ENCODE measurements at places on chromosomes 16 and 17.

DNA sequence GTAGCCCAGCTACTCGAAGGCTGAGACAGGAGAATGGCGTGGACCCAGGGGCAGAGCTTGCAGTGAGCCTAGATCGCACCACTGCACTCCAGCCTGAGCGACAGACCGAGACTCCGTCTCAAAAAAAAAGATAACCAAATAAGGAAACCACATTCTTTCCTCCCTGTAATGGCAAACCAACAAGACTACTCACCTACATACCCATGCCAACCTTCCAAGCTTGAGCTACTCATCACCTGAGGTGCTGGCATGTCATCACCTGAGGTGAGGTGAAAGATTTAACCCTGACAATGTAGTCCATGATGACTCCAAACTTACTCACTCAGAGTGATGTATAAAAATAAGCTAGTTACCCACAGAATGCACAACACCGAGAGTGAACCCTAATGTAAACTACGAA lies 85.2 kb downstream of the SMG6 start:
- DNase-seq, result no peak

DNA sequence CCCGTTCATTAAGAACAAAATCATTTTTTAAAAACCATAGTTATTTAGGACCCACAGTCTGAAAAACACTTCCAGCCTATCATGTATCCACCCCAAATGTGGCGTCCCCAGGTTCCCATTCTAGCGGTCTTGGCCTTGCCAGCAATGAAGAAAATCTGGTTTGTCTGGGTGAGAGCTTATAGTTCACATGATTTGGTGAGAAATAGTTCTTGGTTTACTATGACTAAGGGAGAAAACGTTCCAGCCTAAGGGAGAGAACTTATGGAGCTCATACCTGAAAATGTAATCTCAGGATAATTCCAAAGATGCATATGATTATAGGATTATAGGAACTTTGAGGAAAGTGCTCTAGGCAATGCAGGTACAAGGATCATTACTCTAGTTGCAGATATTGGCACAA lies 4.8 kb downstream of the MARVELD3 start:
- no peak for DNase-seq

DNA sequence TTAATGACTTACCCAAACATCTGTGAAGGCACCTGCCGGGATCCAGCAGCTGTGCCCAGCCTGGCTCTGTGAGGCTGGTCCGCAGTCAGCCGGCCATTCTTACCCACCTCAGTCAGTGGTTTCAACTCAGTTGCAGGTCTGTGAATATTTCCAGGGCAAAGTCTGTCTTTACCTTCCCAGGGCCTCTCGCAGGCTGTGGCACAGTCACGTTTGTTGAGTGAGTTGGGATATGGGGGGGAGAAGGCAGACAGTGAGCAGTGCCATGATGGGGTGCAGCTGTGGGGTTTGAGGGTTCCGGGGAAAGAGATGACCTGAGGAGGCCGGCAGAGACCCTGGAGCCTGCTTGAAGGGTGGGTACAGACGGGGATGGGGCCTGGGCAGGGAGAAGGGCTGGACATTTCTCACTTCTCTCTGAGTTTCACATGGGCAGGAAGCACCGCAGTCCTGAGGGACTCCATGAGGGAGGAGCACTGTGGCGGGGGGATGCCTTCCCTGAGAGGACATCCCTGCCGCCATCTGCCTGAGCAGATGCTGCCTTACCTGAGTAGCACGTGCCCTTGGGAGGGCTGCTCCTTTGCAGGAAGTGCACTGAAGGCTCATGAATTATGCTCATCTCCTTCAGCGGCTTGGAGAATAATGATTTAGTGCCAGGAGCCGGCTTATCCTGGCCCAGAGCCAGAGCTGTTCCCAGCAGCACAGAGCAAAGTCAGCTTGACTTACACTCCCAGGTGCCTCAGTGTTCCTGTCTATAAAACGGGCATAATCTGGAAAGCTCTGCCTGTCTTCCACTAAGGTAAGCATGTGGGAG lies 48.1 kb downstream of the KSR1 start:
- no peak for DNase-seq

DNA sequence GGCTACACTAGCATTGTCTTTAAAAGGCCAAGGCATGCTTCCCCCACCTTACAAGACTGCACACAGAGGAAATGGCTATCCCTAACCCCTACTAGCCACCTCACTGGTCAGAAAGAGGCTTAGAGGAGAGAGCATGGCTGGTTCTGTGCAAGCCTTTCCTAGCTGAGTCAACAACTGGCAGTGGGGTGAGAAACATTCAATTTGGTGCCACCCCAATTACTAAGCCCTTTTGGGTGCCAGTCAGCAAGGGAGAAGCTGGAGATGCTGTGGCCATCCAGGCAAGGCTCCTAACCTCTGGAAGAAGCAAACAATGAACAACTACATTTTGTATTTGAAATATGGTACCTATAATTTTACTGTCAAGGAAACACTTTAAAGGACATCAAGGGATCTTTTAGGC lies 4.7 kb upstream of the KAT7 start:
- no peak for DNase-seq

GRCh38 chr17:42844761-42845555 lies 578 bp downstream of the AOC2 start:
- DNase-seq, result no peak

GRCh38 chr16:50235581-50235980 lies 30.8 kb upstream of the ADCY7 start:
- DNase-seq, result no peak

DNA sequence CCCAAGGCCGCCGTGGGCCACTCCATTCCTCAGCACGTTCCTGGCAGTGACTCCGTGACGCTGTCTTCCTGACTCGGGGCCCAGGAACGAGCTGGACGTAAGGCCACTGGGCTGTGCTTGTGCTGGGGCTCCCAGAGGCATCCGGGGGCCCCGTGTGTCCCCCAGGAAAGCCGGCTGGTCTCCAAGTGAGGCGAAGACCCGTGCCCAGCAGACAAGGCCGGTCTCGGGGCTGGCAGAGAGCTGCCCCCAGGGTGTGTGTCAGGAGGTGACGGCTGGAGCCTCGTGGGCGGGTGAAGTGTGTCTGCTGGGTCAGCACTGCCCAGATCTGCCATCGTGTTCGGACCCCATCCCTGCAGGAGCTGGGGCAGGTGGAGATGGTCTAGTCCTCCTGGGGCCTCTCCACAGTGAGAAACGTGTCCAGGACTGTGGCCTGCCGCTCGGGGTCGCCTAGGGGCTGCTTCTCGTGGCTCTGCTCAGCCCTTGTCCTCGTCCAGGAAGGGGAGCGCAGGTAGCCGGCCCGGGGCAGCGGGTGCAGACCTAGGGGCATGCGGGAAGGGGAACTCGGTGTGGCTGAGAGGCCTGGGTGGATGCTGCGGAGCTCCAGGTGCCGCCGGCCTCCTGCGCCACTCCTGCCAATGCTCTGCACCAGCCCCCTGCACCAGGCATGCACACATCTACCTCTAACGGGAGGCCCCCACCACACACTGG lies 13.1 kb downstream of the DBNDD1 start:
- no peak for DNase-seq

- no peak for DNase-seq
Measured at GRCh38 chr17:59846394-59847165, 46.2 kb downstream of the TUBD1 start.

GRCh38 chr17:44593156-44593555 lies 35.9 kb downstream of the FZD2 start:
- no peak for DNase-seq

- no peak for DNase-seq
Measured at GRCh38 chr17:75069783-75070182, 18.0 kb upstream of the SLC16A5 start.

GRCh38 chr17:40101367-40102210 lies 1.2 kb upstream of the NR1D1 start:
- DNase-seq, result no peak

GRCh38 chr17:7262935-7263800 lies 890 bp upstream of the CLDN7 start:
- no peak for DNase-seq

GRCh38 chr16:1466968-1467521 lies 7.8 kb downstream of the CLCN7 start:
- DNase-seq, result no peak

DNA sequence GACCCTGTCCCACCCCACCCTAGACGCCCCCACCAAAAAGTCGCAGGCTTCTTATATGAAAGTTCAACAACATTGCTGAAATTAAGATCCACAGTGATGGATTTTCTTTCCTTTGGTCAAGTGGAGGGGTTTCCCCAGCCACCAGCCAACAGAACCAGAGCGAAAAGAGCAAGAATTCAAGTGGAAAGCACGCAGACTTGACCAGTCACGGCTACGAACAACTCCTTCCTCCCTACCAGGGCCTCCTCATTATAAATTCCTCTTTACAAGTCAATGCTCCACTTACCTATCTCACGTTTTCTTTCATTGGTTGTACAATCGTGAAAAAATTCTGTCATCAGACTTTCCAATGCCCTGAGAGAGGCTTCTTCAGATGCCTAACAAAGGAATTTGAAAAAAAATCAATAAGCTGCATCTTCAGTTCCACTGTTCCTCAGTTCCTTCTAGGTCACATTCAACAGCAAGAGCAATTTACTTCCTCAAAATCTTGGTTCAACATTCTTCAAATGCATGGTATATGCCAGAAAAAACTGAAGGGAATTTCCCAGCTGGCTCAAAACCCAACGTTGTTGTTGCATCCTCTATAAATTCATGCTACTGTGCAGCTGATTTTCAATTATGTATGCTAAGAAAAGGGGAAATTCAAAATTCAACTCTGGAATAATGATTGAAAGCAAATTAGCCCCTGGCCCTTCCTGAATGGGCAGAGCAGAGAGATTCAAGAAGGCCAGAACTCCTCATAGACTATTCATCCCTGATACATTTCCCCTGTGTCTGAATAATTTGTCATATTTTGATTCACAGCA lies 30.9 kb downstream of the XPO6 start:
- DNase-seq, result no peak

DNA sequence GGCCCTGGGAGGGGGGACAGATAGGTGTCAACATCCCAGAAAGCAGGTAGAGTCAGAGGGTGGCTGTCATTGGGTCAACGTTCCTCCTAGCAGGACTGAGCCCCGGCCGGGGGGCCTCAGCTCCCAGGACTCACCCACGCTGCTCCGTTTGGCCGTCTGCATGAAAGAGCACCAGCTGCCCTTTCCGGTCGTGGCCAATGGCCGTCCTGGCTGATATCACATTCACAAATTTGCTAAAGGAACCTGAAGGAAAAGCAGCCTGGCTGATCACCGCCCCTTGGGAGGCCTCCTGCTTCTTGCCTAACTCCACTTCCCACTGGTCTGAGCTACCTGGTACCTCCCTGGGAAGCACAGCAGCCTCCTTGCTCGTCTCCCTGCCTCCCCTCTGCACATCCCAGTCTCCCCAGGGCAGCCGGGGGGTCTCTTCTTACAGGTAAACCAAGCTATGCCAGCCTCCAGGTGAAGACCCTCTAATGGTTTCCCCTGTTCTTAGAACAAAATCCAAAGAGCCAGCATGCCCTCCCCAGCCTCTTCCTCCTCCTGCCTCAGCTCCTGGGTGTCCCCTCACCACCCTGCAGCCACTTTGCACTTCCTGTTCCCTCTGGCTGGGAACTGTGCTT lies 3.4 kb downstream of the NAGPA start:
- no peak for DNase-seq

DNA sequence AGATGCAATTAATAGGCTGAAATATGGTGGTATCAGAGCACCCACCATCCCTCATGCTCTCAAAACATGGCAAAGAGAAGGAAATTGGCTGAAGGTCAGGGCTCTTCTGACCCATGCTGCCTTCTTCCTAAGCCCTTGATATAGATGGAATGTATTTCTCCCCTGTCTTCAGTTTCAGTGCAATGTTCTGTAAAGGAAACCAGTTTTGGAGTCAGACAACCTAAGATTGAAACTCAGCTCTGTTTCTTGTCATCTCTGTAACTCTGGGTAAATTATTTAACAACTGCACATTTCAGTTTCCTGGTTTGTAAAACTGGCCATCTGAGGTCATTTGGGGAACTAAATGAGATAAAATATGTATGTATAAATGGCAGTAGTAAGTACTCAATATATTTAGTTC lies 243.9 kb downstream of the CA10 start:
- DNase-seq, result no peak

DNA sequence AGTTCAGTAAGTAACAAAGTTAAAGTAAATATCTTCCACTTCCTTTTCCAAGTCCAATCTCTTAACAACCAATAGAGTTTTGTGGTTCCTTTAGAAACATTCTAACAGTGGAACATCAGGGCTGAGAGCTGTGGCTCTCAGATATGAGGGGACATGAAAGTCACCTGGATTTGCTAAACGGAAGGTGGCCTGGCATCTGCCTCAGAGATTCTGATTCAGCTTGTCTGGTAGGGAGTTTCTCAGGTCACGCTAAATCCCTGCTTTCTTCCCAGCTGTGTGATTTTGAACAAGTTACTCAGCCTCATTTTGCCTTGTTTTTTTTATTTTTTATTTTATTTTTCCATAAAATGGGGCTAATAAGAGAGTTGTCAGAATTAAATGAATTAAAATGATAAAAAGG lies 411.0 kb upstream of the CDH11 start:
- DNase-seq, result no peak

DNA sequence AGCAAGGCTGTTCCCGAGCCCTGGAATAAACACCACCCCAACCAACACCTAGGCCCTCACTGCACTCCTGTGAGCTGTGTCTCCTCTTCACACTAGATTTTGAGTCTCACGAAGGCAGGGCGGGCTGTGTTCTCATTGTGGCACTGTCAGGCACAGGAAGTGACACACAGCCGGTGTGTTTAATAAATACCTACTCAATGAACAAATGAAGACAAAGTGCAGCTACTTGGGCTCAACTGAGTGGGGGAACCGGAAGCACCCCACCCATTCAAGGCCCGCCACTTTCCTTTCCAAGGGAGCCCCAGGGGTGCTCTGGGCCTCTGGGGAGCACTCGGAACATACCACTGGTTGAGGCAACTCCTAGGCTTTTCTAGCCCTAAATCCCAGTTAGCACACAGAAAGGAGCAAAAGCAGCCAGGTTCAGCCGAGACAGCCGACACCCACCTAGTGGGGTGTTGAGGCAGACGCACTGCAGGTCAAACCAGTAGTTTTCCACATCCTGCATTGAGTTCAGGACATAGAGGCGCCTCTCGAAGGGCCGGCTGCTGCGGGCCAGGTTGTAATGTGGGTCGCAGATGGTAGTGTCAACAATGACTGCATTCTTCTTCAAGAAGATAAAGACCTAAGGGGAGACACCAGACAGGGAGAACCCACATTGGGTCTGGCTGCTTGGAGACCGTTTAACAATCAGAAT lies 57.7 kb downstream of the GTF3C1 start:
- no peak for DNase-seq
